ENCODE measurements at places on chromosomes 7 and 10.

DNA sequence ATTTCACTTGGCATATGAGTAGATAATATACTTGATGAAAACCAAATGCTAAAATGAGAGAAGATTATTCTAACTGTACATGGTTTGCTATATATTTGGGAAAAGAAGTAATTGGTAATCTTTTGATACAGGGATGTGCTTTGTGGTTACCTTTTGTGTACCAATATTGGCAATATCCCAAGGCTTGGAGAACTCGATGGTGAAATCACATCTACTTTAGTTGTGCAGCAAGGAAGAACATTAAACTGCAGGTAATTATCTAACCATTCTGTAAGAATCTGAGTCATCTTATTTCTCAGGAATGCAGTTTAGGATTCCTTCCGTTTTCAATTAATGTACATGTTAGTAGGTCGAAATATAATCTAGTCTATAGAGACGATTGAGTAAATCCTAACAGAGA lies 64.1 kb downstream of the SRI start:
- DNase-seq = no peak

- no peak for DNase-seq
These were observed 41.1 kb upstream of the RET start for GRCh38 chr10:43035800-43036199.

DNA sequence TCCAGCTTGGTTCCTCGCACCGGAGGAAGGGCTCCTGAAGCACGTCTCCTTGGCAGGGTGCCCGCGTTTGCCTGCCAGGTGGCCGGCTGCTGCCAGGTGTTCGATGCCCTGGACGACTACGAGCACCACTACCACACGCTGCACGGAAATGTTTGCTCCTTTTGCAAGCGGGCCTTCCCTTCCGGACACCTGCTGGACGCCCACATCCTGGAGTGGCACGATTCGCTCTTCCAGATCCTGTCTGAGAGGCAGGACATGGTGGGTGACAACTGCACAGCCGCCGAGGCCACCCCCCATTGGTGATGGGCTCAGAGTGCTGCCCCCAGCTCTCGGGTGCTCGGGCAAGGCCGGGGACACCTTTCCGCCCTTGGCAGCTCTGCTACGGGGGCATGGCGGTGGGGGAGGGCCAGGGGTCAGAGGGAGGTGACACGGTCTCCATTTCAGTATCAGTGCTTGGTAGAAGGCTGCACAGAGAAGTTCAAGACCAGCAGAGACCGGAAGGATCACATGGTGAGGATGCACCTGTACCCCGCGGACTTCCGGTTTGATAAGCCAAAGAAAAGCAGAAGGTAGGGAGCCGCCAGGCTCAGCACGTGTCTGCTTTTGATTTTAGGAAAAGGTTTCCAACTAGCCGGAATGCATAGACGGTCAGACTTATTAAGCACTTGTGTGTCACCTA lies 1.1 kb downstream of the ZNF511 start:
- no peak for DNase-seq

GRCh38 chr7:115940460-115941060 lies 90.0 kb downstream of the TFEC start:
- DNase-seq = no peak

DNA sequence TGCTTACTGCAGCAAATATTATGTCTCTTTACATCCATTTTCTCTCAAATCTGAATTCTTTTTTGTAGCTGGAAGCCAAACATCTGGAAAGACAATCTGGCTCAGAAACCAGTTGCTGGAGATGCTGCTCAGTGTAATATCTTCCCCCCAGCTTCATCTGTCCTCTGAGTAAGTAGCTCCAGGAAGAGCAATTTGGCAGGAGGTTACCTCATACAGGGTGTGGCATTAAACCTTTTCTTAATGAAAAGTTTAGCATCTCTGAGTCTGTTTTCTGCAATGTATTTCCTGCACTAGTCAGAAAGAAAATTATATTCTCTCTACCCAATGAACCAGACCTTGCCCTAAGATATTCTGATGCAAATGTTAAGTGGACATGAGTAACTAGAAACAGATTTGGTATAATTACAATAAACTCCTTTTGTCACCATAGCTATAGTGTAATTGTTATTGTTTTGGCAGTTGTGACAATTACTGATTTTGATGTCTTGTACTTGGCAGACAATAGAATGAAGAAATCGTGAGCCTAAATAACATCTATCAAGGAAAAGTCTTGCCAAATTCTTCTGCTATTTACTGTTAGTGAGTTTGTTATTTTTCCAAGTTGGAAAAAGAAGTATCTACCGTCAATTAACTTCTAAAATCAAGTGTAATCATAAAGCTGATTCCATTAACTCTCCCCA lies 123.3 kb downstream of the WDFY4 start:
- DNase-seq = no peak

- DNase-seq = no peak
These were observed 25.4 kb upstream of the INPP5F start for GRCh38 chr10:119700321-119700954.

DNA sequence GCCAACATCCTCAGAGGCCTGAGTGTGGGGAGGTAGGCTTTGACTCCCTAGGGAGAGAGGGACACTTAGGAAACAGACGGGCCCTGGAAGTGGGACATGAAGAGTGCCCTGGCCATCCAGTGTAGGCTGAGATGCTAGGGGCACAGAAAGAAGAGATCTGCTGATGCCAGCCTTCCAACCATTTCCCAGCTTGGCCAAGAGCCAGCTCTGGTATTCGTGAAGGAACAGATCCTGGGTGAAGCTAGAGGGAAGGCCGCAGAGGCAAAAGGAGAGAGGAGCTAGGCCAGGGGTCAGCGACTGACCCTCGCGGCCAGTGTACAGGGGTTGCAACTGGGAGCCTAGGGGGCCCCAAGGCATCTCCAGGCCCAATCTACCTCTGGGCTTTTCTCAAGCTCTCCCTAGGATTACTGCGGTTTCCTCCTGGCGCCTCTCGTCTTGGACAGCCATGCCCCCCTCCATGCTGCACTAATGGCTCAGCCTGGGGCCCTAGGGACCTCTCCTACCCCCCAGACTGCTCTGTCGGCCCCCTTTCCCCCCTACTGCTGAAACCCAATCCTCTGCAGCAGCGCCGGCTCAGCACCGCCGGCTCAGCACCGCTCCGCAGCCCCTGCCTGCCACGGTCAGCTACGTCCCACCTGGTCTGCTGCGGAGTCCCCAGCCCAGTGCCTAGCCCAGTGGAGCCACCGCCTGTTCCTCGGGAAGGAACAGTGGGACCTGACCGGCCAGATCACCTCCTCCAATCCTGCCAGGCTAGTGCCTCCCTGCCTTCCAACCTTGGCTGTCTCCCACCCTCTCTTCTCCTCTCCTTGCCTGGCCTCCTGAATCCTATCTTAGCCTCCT lies at the start of gene ASIC3:
ASIC3 (plus strand) TSS at position 556 of the 840 bp plus-strand sequence. CDS start 355 bp downstream, outside the sequence.
- no peak for DNase-seq

DNA sequence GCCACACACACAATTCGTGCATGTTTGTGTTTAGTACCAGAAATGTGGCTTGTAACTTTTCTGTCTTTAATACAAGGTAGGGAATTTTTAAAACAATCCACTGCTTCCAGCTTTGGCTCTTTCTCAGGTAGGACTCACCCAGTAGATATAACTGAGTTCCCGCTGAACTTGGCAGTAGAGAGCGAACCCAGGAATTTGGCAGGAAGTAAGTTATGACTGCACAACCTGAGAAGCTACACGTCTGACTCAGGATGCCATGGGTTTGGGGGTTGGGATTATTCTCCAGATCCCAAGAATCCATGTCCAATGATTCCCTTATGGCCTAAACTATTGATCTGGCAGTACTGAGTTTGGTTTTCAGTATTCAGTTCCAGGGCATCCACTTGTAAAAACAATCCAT lies 499.7 kb downstream of the CALN1 start:
- no peak for DNase-seq

GRCh38 chr10:24824536-24824935 lies 100.8 kb upstream of the ARHGAP21 start:
- DNase-seq = no peak

GRCh38 chr7:83751217-83751616 lies 102.3 kb upstream of the SEMA3E start:
- no peak for DNase-seq

GRCh38 chr7:82312646-82313045 lies 130.9 kb downstream of the CACNA2D1 start:
- no peak for DNase-seq

GRCh38 chr10:6445671-6446316 lies 134.3 kb downstream of the PRKCQ start:
- DNase-seq = no peak

DNA sequence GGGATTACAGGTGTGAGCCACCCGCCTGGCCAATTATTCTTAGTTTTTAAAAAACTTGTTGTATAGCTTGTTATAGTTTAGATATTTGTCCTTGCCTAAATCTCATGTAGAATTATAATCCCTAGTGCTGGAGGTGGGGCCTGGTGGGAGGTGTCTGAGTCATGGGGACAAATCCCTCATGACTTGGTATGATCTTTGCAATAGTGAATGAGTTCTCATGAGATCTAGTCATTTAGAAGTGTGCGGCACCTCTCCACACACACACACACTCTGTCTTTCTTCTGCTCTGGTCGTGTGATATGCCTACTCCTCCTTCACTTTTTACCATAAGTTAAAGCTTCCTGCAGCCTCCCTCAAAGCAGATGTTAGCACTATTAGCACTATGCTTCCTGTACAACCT lies 37.2 kb downstream of the FAM149B1 start:
- DNase-seq = no peak

GRCh38 chr7:113209449-113210203 lies 91.3 kb upstream of the SMIM30 start:
- no peak for DNase-seq

DNA sequence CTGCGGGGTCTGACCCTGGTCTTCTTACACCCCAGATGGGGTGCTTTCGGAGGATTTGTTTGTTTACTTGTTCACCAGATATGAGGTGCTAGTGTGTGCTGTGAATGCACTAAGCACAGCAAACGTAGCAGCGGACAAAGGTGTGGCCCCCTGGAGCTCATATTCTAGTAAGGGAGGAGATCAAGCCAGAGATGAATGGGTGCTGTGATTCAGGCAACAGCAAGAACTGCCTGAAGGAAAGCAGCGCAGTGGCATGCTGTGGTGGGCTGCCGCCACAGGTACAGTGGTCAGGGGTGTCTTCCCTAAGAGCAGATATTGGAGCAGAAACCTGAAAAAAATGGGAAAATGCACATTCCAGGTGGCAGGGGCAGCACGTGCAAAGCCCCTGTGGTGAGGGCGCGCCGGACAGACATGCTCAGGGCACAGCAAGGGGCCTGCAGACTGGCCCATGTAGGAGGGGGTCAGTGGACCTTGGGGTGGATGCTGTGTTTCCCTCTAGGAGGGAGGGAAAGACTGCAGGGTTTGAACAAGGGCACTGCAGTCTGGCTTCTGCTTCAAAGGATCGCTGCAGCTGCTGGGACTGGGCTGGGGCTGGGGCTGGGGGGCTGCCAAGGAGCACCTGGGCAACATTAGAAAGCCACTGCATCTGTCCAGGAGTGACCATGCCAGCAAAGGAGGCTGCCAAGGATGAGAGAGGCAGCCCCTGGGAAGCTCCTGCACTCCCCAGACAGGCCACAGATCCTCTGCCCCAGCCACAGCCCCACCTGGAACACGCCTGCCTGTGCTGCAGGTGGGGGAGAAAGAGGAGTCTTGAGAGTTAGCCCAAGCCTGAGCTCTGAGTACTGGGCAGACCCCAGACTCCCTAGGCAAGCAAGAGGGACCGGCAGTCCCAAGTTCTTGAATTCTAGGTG lies 927 bp upstream of the DEPP1 start:
- DNase-seq = no peak

DNA sequence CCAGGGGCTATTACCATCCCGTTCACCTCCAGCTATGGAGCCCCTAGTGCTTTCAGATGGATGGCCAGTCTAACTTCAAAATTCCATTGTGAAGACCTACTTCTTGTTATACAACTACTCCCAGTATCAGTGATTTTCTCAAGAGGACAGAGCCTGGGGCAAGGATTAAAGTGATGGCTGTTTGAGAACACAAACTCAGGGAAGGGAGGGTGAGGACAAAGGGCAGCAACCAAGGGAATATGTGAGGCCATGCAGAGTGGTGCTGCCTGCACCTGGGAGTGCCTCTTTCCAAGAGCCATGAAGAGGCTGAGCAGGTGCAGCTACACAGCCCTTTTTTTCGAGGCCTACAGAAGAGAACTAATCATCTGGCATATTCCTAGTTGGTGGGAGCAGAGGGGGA lies 303.5 kb upstream of the BMPER start:
- no peak for DNase-seq

GRCh38 chr7:38492010-38492409 lies 139.2 kb downstream of the AMPH start:
- no peak for DNase-seq

All from GDM1 (cell line).